ENCODE measurements at places on chromosomes 2 and 18. TPM values are rescaled to one million over a fixed set of nuclear protein-coding genes. Genes with fewer than 3 reads are reported as not detected.

VIT gene
- total RNA-seq: 0.77 TPM

RAD51AP2 gene
- under 0.01 TPM for total RNA-seq

DNA sequence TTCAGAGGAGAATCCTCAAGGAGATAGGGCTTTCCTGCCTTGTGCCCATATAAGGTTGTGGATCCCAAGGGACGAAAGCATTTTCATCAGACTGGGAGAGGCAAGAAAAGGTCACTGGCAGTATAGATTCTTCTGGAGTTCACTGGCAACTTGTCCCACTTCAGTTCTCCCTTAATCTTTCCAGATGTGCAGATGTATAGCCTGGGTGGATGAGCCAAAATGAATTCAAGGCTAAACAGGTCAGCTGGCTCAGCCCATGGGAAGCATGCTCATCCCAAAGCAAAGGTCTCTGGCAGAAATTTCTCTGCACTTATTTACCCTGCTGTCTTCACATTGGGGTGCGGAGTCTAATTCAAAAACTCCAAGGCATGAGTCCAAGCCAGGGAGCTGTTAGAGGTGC lies 148.9 kb upstream of the TNP1 start:
- DNase-seq: no peak

DNA sequence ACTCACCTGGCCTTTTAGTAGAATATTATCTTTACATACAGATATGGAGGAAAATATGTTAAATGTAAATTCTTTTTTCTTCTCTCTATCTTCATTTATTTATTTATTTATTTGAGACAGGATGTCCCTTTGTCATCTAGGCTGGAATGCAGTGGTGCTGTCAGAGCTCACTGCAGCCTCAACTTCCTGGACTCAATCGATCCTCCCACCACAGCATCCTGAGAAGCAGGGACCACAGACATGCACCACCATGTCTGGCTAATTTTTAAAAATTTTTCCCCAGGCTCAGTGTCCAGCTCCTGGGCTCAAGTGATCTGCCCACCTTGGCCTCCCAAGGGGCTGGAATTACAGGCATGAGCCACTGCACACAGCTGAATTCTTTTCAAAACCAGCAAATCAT lies 20.3 kb downstream of the KYNU start:
- no peak for DNase-seq

- no peak for DNase-seq
Measured at GRCh38 chr2:102185347-102185746, 1.5 kb upstream of the IL1RL2 start.

- DNase-seq: no peak
Measured at GRCh38 chr2:67108231-67108630, 288.9 kb upstream of the ETAA1 start.

DNA sequence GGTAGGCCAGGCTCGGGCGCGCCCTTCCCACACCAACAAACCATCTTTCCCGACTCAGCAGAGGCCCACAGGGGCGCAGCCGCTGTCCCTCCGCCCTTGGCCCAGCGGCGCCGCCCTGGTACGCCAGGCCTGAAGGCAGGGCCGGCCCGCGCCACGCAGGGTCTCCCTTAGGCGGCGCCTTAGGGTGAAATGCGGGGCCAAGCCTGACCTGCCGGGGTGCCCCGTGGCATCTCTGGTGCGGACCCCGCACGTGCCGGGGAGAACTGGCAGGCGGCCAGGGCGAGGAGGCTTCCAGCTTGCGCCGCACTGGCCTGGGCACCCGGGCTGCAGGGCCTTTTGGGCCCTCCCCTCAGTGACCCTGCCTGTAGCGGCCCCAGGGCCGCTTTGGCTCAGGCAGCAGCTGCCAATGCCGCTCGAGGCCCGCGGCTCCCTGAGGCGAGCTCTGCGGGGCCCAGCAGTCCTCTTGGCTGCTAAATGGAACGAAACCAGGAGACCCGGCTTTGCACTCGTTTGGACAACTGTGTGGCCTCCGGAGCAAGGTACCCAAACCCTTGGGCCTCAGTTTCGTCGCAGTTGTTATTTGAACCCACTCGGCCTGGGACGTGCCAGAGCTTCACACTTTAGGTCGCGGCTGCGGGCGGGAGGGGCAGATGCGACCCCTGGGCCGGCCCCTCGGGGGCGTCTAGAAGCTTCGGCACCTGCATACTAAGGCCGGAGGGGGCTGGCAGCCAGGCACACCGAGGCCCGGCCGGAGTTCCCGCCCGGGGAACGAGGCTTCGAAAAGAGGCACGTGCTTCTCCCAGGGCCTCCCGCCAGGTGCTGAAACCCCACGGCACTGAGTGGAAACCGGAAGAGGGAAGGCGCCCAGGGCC lies 8.5 kb downstream of the OTX1 start:
- no peak for DNase-seq

DNA sequence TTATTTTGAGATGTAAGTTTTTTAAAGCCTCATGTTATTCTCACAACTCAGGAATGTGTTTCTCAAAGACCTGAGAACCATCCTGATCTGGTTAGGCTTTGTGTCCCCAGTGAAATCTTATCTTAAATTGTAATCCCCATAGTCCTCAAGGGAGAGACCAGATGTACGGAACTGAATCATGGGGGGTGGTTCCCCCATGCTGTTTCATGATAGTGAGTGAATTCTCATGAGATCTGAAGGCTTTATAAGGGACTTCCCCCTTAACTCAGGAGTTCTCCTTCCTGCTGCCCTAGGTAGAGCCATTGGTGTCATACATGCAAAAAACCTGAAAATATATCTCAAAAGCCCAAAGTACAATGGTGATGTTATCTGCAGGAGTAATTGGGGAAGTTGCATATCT lies 836.7 kb downstream of the CBLN2 start:
- no peak for DNase-seq

DNA sequence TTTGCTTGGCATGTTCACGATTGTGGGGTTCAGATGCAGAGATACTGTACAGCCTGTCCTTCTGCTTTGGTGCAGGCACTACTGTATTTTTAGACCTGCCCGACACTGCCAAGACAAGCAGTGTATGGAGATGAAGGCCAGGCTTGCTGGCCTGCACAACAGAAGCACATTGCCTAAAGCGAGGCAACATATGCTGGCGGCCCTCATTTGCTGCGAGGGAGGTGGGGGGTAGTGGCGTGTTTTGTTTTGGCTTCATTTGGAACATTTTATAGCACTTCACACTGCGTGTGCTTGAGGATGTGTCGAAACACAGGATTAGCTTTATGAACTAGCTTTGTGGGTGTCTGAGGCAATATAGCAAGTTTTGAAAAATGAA lies 27.0 kb downstream of the TMEM182 start:
- no peak for DNase-seq

GRCh38 chr18:24443870-24444269 lies 16.6 kb upstream of the HRH4 start:
- DNase-seq: no peak

GRCh38 chr18:71249791-71250190 lies 960.9 kb downstream of the SOCS6 start:
- DNase-seq: no peak

DNA sequence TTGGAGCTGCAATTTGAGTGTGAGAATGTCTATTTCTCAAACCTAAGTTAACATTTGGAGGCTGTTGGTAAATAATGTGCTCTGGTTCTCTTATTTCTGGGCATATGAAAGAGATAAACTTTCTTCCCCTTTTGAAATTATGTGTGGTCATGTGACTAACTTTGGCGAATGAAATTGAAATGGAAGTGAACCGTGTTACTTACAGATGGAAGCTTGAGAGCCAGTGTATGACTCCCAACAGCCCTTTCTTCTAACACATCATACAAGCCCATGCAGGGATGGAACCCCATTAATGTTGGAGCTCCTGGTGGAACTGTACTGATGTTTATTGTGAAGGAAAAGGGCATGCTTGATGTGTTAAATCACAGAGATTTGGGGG lies 725.8 kb downstream of the TSN start:
- DNase-seq: no peak

- DNase-seq: no peak
Measured at GRCh38 chr2:54085069-54085468, 30.3 kb upstream of the ACYP2 start.

All from fibroblast of lung (primary cell).